ENCODE measurements at places on chromosomes 6 and 20.

DNA sequence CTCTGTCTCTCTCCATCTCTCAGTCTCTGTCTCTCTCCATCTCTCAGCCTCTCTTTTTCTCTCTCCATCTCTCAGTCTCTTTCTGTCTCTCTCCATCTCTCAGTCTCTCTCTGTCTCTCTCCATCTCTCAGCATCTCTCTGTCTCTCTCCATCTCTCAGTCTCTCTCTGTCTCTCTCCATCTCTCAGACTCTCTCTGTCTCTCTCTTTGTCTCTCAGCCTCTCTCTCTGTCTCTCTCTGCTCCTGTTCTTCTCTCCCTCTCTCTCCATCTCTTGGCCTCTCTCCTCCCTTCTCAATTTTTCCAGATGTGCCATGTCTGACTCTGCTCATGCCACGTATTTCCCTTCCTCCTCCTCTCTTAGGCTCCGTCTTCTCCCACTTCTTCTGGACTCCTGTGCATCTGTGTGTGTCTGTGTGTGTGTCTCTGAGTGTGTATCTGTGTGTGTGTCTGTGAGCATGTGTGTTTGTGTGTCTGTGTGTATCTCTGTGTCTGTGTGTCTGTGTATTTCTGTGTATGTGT, 72.7 kb downstream of the SRC start:
- no peak for DNase-seq

DNA sequence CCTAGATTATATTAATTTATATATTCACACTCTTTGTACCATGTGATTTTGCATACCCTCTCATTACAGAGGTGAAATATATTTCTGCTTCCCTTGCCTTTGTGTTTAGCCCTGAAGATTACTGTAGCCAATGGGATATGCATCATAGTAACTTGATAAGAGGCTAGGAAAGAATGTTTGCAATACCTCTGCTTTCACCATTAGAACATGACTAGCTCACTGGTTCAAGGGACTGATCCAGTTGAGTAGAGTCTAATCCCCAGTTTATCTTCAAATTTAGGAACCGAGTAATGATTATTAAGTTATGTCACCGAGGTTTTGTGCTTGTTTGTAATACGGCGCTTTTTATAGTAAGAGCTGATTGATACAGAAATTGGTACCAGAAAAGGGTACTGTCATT, 552.6 kb upstream of the GJE1 start:
- DNase-seq: no peak

DNA sequence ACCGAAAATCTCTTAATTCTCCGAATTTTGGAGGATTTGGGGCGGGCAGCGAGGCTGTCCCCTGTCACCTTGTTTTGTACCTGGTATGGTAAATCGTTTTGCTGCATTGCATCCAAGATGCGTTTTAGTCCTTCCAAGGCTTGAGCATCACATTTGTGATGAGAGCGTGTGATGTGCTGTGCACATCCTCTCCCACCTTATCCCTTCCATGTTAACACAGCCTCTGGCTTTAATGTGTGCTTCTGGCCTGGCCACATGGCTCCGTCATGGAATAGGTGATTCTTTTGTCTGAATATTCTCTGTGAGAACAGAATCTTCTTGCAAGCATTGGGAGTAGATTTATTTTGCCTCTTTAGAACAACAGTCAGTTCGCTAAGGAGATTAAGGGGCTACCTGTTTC, 763 bp downstream of the TMEM14A start:
- no peak for DNase-seq

GRCh38 chr6:43887906-43888683, 118.1 kb downstream of the VEGFA start:
- DNase-seq: no peak

GRCh38 chr6:84107495-84107894, 73.9 kb downstream of the MRAP2 start:
- DNase-seq: no peak

DNA sequence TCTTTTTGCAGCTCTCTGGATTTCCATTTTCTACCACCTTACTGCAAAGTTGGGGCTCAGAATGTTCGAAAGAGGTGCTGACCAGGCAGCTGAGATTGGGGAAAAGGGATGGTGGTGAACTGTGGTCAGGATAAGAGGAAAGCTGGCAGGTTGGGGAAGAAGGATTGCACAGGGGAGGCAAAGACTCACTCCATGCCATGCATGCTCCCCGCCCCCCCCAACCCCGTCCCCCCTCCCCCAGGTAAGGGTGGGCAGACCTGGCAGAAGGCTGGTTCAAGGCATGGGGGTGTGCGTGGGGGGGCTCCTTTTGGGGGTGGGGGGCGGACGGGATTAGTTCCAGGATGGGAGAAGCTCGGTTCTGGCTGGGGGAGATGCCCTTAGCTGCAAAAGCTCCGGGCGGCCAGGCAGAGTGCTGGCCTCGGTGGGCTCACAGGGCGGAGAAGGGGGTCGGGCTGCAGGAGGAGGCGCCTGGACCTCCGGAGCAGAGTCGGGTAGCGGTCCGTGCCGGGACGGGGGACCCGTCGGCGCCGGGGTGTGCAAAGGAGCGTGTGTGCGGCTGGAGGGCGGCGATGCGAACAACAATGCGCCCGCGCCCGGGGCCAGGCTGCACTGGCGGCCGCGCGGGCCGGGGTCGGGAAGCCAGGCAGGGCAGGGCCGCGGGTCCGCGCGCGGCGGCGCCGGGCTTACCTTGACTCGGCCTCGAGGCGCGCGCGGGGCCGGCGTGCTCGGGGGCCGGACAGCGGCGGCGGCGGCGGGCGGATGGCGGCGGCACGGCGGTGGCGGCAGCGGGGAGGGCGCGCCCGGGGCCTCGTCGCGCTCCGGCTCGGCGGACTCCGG, 880 bp downstream of the ADNP start:
- peak; percentile 24 for DNase-seq

Data from activated T-cell treated with anti-CD3 and anti-CD28 coated beads for 48 hours (primary cell).